ENCODE measurements at places on chromosomes 1 and 21.

DNA sequence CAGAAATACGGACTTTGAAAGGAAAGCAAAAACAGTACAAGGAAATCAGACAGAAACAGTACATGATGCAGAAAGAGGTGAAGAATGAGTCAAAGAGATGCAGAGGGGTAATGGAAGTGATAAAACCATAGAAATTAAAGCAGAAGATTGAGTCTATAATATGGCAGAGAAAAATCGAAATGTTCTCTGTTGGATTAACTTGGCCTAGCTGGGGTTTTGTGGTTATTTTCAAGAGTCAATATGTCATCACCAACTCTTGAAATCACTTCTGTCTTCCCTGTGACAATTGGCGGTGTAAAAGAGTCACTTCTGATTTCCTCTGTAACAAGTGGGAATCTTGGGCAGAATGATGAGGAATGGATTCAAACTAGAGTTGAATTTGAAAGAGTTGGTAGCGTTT is 7.4 kb downstream of the YTHDF2 start:
- no peak for DNase-seq

DNA sequence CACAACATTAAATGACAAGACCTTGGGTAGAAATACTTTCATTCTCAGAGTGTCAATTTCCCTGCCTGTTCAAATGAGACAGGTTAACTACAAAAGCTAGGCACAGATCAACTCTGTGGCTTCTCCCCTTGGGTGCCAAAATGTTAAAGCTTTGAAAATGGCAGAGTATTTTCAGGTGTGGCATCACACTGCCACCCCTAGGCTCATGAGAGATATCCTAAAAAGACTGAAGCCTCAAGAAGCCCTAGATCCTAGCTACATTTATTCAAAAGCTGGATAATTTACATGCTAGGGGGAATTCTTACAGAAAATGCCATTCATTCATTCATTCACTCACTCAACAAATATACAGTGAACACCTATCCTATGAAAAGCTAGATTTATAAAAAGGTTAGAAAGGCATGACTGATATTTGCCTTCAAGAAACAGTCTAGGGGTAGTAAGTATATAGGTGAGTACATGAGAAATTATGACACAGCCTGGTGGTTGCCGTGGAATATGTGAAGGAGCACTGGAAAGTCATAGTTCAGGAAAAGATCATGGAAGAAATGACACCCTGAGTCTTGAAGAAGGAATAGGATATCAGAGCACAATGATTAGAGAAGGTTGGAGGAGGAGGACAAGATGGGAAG is 15.9 kb upstream of the RAB4A start:
- DNase-seq, result peak; percentile 41

DNA sequence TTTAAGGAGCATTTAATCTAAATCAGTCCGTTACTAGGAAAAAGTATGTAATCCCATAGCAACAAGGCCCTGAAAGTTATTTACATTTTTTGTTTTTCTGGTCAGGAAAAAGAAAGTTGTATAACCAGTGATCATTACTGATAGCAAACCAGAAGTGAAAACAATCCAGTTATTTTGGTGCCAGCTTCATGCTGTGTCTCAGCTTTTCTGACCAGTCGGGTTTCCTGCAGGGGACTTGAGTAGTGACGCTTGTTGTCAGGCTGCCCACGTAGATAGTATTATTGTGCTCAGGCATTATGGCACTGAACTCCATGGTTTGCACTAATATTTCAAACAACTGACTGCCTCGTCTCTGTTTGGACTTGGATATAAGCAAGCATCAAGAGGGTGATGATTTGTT is 55.2 kb downstream of the SASS6 start:
- DNase-seq, result no peak

- peak; percentile 47 for DNase-seq
These were observed 520 bp upstream of the MR1 start for GRCh38 chr1:181033128-181033798.

- peak; percentile 45 for DNase-seq
These were observed 187.1 kb upstream of the COA6 start for GRCh38 chr1:234186037-234186688.

GRCh38 chr1:59215766-59216291 is 81.1 kb upstream of the FGGY start:
- DNase-seq, result no peak

GRCh38 chr1:168223681-168224540 is 1.9 kb upstream of the SFT2D2 start:
- DNase-seq, result no peak

- DNase-seq, result no peak
These were observed 45.4 kb upstream of the POFUT2 start for GRCh38 chr21:45332981-45333582.

DNA sequence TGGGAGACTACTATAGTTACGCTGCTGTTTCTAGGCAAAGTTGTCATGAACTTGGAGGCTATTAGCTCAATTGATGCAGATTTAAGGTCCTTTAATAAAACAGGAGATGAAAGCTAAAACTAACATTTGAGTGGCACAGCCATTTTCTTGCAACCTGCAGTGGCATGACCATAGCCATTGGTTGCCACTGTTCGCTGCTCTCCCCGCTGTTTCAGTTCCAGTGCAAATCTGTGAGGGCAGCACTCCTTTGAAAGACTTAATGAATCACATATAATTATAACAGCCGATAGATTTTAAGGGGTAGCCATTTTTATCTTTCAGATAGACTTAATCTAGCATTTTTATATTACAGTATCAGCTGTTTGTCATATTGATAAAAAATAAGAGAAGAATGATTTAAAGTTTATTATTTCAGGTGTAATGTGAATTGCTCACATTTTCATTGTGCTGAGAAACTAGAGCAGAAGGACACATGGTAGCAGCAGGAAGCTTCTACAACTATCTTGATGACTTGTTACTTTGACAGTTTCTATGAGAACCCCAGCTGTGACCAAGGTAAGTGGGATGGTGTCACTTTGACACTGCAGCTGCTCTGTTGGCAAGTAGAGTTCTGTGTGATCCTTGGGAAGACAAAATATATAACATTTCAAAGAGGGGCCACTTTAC is 203.7 kb downstream of the PLA2G4A start:
- DNase-seq, result no peak

- DNase-seq, result no peak
These were observed 1047.3 kb downstream of the ADGRL2 start for GRCh38 chr1:82848043-82848442.

GRCh38 chr21:19969156-19969555 is 1029.1 kb upstream of the NCAM2 start:
- DNase-seq, result no peak

DNA sequence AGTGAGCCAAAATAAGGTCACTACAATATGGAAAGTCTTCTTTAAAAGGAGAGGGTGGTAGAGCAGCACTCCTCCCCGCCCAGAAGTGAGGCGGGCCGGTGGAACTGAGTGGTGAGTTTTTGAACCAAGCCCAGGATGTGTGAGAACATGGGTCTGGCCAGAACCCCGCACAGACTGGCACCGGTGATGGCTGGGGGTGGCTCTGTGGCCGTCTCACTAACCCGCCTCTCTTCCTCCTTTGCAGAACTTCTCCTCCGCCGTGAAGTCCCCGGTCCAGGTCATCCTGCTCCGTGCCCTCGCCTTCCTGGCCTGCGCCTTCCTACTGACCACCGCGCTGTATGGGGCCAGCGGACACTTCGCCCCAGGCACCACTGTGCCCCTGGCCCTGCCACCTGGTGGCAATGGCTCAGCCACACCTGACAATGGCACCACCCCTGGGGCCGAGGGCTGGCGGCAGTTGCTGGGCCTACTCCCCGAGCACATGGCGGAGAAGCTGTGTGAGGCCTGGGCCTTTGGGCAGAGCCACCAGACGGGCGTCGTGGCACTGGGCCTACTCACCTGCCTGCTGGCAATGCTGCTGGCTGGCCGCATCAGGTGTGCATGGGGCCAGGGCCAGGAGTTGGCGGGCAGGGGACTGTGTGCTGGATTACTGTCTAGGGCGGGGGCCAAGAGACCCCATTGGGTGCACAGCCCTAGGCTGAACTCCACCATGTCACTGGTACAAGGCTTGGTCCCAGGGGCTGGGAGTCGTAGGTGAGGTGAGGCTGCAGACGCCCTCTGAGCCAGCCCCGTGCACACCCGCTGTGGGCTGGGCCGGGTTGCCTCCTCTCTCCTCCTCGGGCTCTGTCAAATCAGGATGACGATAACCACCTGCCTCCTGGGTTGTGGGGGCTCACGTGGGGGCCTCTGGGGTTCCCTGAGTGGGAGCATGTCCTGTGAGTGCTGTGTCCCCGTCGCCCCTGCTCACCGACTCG is 12.4 kb downstream of the TMEM201 start:
- no peak for DNase-seq

GRCh38 chr1:54518489-54518888 is 29.5 kb upstream of the ACOT11 start:
- no peak for DNase-seq

- no peak for DNase-seq
These were observed 552 bp upstream of the ZNF691 start for GRCh38 chr1:42845866-42846256.

- DNase-seq, result no peak
These were observed 112.6 kb downstream of the BRINP2 start for GRCh38 chr1:177283380-177283779.

- DNase-seq, result no peak
These were observed 2.7 kb downstream of the CAPN2 start for GRCh38 chr1:223714849-223715603.

DNA sequence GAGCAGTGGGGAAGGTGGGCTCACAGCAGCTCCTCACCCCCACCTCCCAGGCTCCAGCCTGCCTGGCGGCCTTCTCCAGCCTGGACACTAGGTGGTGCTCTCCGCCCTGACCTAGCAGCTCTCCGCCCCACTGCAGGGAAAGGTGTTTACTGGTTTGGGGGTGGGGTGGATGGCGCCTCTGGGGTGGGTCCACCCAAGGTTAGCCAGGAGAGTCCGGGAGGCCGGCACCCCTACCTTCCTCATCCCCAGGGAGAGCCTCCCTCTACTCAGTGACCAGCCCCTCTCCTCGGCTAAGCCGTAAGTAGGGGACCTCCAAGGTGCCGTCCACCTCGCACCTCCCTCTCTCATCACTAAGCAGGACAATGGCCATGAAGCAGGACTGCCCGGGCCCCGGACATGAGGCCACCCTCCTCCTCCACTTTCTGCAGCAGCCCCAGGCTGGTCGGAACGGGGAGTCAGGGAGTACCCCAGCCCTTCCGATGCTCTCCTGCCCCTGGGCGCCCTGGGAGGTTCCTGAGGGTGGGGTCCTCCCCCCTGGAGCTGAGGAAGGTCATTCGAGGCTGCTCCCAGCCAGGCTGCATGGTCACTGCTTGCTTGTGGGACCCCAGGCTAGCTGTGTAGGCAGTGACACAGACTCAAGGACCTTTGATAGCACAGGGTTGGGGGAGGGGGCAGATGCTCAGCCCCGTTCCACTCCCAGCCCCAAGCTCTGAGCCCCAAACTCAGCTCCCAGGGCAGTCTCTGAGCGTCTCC is 101.4 kb upstream of the VAMP3 start:
- peak; percentile 67 for DNase-seq

DNA sequence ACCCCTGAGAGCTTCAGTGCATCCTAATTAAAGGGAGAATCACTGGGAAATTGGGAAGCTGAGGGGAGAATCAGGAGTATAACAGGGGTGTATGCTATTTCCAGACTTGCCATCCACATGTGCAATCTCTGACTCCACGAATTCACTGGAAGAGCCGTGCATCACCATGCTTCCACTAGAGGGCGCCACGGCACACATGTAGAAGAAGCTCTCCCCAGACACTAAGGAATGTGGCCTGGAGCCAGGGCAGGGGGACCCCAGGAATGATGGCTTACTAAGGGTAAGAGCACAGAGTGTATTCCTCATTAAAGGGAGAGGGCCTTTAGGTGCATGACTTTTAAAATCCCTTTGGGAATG is 81.5 kb downstream of the ABCA4 start:
- peak; percentile 63 for DNase-seq

DNA sequence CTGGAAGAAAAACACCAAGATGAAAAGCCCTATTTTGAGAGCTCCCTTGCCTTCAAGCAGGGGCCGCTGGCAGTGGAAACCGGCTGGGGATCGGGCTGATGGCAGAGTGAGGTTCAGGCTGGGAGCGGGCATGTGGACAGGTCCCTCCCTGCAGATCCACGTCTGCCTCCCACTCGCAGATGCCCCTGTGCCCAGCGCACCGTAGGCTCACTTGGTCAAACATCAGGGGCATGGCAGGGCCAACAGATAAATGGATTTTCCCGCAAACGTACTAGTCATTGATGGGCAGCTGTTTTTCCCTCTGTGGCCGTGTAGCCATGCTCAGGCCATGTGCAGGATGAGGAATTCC is 6.6 kb upstream of the C1orf174 start:
- no peak for DNase-seq

DNA sequence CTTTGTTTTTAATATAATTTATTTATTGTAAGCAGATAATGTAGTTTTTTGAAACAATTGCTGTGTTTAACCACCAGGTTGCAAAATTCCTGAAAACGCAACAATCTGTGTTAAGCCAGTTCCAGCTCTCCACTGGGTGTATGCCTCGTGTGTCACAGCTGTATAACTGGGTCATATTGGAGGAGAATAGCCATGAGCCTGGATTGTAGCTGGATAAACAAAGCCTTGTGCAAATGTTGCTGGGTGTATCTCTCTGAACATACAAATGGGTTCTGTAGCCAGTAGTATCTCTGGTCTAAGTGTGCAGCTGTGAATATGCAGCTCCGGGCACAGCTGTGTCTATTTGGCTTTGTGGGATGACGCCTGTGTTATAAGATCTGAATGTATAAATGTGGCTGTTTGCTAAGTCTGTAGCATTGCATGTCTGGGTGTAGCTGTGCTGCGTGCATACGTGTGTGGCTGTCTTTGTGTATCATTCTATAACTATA is 2.8 kb downstream of the TCEA3 start:
- no peak for DNase-seq

DNA sequence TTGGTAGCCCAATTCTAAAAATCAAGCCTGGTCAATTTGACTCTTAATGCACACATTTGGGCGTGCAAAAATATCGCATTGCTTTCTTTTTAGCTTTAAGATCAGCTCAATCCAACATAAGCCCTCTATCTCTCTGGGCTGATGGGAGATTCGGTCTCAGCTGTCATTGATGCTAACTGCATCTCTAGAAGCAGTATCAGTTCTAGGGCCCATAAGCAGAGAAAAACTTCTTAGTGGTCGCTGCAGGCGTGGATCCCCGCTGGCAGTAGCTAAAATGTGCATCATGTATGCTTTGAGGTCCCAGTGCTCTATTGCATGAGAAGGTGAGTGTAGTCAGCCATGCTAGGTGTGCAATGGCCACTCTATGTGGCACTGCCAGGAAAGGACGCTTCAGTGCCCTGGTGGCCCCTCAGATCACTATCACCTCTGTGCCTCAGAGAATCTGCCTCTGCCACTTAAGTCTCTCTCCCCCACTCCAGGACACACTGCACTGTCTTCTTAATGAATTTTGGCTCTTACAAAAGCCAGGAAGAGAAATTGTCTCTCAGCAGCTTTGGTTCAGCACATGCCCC is 79.7 kb upstream of the GADD45A start:
- no peak for DNase-seq
